ENCODE measurements at places on chromosomes 16 and 17.

DNA sequence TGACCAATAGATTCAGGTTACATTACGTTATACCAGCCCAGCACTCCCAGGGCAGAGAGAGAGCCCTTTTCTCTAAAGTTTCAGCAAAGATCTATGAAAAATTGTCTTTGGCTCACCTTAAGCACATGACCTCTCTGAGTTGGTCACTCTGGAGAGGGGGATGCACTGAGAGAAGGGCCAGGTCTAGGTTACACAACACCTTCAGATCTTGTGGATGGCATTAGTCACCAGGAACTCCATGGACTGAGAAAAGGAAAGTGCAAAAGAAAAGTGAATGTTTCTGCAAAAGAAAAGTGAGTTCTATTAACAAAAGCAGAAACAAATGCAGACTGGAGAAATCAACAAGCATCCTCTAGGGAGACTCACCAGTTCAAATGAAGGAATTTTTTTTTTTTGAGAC is 253.3 kb upstream of the SALL1 start:
- DNase-seq, result no peak

DNA sequence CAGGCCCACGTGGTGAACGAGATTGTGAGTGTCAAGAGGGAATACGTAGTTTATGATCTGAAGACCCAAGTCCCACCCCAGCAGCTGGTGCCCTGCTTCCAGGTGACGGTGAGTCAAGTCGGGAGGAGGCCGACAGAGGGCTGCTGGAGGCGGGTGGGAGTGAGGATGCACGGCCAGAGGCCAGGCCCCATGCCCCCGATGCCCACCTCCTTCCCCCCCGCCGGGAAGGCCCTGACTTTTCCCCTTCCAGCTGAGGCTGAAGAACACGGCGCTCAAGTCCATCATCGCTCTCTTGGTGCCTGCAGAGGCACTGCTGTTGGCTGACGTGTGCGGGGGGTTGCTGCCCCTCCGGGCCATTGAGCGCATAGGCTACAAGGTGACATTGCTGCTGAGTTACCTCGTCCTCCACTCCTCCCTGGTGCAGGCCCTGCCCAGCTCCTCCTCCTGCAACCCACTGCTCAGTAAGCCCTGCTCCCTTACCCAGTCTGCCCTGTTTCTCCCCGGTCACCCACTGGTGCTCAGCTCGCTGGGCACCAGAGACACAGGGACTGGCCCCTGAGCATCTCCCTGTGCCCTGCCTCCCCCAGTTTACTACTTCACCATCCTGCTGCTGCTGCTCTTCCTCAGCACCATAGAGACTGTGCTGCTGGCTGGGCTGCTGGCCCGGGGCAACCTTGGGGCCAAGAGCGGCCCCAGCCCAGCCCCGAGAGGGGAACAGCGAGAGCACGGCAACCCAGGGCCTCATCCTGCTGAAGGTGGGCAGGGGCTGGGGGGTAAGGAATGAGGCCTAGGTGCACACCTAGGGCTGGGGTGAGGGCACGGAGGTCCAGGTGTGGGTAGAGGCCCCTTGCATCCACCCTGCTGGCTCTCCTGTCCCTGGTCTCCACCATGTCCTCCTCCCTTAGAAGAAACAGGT is 2.6 kb downstream of the ZACN start:
- DNase-seq, result no peak

GRCh38 chr17:2181206-2181896 is 122.2 kb downstream of the SMG6 start:
- DNase-seq, result peak; percentile 57

- peak; percentile 30 for DNase-seq
Observed at GRCh38 chr16:74035816-74036215, 260.8 kb upstream of the PSMD7 start.

GRCh38 chr16:81891736-81892364 is 112.8 kb downstream of the PLCG2 start:
- DNase-seq, result no peak

DNA sequence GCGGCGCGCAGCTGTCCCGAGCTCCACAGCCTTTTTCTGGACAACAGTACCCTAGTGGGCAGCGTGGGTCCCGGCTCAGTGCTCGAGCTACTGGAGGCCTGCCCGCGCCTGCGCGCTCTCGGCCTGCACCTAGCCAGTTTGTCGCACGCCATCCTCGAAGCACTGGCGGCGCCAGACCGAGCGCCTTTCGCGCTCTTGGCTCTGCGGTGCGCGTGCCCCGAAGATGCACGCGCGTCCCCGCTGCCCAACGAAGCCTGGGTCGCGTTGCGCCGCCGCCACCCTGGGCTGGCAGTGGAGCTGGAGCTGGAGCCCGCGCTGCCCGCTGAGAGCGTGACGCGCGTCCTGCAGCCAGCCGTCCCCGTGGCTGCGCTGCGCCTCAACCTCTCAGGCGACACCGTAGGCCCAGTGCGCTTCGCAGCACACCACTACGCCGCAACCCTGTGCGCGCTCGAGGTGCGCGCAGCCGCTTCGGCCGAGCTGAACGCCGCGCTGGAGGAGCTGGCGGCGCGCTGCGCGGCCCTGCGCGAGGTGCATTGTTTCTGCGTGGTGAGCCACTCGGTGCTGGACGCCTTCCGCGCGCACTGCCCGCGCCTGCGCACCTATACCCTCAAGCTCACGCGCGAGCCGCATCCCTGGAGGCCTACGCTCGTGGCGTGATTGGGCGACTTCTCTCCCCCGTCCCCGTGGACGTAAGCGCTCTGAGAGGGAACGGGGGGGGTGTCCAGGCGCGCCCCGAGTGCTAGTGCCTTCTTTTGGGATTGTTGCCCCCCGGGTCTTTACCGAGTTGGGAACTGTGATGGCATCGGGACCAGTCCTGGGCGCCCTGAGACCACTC is 1.2 kb upstream of the HSF4 start:
- no peak for DNase-seq

DNA sequence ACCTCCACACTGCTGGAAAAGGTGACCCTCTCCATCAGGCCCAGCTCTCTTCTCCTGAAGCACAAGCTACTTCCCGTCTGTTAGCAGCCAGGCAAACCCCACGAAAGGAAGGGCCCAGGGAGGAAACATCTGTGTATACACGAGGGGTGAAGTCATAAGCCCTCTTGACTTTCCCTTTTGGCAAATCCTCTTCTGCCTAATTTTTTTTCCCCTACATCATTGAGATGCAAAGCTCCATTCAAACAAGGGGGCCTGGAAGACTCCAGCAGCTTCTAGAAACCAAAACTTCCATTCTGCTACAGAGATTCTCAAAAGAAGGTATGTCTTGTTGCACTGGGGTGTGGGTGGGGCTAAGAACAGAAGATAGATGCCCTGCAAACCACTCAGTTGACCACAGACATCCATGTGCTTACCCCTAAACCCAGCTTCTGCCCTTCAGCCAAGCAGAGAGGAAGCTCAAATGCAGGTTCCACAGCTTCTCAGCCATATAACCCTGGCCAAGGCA is 145.6 kb upstream of the RCVRN start:
- DNase-seq, result no peak

- no peak for DNase-seq
Observed at GRCh38 chr17:44133918-44134476, 7.7 kb upstream of the HROB start.

GRCh38 chr17:81084680-81085419 is 49.9 kb downstream of the BAIAP2 start:
- DNase-seq, result no peak

DNA sequence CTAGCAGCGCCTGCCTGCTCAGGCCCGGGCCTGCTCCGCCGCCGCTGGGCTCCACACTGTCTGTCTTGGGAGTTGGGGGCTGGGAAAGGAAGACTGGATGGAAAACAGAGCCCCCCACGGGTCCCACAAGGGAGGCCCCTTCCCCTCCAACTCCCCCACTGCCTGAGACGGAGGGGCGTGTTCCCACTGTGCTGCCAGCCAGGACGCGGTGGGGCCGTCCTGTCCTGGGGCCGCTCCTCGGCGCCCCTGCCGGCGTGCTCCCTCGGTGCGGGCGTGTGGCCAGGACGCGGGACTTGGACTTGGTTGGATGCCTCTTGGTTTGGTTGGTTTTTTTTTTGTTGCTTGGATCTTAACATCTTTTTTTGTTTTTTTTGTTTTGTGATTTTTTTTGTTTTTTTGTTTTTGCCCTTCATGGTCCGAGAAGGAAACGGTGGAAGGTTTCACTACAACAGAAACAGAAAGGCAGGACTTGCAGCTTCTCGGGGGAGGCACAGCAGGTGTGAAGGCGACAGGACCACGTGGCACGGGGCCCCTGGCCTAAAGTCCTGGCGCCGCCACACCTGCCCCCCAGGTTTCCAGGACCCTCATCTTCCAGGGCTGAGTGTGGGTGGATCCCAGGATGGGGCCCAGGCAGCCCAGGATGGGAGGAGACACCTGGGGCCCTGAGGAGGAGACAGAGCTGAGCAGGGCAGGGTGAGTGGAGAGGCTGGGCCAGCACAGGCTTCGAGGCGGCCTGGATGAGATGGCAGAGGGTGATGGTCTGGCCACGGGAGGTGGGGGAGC is 16.0 kb downstream of the ENGASE start:
- no peak for DNase-seq

DNA sequence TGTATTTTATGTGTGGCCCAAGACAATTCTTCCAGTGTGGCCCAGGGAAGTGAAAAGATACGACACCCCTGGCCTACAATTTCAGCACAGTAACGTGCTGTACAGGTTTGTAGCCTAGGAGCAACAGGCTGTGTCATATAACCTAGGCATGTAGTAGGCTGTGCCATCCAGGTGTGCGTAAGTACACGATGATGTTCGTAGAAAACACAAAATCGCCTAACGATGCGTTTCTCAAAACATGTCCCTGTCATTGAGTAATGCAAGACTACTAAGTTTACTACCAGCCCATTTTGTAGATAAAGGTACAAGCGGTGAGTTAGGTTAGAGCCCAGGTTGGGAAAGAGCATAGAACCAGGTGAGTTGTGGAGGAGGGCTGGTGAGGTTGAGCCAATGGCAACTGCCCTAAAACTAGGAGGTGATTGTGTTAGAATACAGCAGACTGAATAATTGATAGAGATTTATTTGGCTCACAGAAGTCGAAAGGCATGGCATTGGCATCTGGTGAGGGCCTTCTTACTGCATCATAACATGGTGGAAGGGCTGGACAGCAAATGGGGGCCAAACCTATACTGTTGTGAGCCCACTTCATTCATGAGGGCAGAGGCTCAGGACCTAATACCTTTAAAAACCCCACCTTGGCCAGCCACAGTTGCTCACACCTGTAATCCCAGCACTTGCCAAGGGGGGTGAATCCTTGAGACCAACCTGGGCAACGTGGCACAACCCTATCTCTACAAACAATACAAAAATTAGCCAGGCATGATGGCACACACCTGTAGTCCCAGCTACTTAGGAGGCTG is 4.2 kb downstream of the EIF1 start:
- DNase-seq, result no peak

- DNase-seq, result no peak
Observed at GRCh38 chr16:28549301-28549899, 4.3 kb upstream of the SGF29 start.

DNA sequence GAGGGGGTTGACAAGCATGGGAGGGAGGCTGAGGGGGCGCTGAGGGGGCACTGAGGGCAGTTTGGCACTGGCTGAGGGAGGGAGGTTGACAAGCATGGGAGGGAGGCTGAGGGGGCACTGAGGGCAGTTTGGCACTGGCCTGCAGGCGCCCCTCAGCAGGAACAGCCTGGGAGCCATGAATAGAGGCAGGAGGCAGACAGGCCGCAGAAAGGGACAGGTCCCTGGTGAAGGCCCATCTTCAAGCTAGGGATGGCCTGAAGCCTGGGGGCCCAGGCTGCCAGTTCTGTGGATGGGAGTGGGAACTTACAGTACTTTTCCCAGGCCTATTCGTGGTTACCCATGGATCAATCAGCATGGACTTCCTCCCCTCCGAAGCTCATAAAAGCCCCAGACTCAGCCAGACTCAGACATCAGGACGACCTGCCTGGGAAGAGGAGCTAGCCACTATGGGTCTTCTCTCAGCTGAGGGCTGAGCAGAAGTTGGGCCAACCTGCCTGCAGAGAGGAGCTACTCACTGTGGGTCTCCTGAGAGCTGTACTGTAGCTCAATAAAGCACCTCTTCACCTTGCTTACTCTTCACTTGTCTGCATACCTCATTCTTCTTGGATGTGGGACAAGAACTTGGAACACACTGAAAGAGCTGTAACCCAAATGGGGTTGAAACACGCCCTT is 72.8 kb upstream of the BRD7 start:
- DNase-seq, result no peak
